Pancreas (tissue), 10 donors: ENCODE measurements at places on chromosomes 4 and X.

DNA sequence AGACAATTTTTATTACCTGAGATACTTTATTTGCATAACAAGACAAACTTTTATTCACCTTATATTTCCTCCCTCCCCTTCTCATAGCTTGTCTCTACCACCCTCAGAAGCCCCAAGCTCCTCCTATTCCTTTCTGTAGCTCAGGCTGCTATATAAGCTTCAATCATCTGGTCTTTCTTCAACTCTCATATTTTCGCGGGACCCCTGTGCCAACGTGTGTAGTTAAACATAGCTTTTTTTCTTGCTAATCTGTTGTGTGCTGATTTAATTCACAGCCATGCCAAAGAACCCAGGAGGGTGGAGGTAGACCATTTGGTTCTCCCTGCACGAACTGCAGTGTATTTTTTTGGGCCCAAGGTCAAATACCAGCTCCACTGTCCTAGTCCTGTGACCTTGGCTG is 21.1 kb upstream of the CD38 start:
- no peak for DNase-seq

- peak; percentile 93 for DNase-seq
Measured at GRCh38 chrX:120629667-120630537, at the start of gene C1GALT1C1. TSS of gene C1GALT1C1 (minus strand) at chrX:120630054. CDS start at chrX:120627166, 2,888 bp downstream.

- DNase-seq, result no peak
Measured at GRCh38 chrX:137052643-137053235, 18.9 kb upstream of the GPR101 start.

- DNase-seq, result no peak
Measured at GRCh38 chr4:155819066-155819465, 47.0 kb downstream of the ASIC5 start.

DNA sequence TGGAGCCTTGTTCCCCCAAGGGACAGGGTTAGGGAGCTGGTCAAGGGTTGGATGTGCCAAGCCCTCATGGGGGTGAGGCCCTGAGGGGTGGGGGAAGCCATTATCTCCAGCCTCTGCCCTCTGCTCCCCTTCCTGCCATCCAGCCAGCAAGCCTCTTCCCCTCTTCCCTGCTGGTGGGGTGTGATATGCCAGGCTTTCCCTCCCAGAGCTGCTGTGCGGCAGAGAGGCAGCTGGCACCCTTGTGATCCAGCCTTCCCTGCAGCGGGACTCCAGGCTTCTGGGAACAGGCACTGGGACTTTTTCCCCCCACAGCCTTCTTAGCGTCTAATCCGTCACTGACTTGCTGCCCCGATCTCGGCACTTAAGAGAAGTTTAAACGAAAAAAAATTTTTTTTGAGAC is 6.3 kb downstream of the SSR4 start:
- no peak for DNase-seq

DNA sequence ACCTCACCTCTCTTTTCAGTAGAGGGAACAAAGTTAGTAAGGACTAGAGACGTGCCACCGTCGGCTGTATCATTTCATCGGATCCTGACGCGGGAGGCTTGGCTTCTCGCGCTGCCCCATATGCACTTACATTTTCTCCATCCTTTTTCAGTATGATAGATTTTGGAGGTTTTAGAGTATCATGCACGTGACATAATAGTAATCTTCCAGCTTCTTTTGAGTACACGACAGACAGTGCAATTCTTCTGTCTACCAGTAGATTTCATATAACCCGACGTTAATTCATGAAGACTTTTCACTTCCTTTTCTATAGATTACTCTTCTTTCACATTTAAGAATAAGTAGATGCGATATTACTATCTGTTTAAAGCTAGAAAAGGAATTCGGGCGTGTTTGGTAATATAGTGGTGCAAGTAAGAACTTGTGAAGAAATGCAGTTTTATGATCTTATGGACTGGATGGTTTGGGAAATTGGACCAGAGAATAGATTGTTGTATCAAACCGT is 1.0 kb downstream of the CDS1 start:
- DNase-seq, result no peak

DNA sequence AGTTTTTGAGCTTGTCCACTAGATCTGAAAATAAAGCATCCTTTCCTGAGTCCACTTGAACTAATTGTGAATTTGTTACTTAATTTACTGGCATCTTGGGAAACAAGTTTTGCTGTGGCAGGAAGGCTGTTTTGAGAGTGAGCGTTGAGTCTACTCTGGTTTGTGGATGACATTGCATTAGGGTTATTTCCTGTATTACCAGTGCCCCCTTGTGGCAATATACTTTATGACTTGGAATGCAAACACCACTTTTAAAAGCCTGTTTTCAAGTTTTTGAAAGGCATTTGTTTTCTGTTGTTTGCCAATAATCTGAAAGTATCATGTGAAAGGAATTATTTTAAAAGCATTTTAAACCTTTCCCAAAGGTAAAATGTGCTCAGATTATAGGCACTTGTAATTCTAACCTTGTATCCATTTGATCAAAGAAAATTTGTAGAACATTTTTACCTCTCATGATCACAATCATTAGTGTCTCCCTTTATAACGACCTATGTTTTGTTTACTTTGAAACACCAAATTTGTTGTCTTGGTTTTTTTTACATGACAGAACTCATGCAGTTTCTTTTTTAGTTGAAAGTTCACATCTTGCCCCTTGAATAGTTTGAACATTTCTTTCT is 18.0 kb upstream of the CYP2U1 start:
- no peak for DNase-seq

DNA sequence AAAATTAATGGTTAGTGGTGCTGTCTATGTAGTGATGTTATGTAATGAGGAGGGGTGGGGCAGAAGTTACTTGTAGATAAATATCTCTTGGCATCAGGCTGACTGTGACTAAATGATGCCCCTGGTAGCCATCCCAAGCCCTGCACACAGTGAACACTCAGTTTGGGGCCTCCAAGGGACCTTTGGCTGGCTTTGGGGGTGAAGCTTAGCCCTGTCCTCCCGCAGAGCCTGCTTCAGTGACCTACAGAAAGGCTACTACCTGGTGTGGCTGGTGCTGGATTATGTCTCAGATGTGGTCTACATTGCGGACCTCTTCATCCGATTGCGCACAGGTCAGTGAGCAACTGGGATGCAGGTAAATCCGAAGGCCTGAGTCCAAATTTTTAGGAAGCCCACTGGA is 7.8 kb downstream of the CNGA2 start:
- DNase-seq, result no peak

DNA sequence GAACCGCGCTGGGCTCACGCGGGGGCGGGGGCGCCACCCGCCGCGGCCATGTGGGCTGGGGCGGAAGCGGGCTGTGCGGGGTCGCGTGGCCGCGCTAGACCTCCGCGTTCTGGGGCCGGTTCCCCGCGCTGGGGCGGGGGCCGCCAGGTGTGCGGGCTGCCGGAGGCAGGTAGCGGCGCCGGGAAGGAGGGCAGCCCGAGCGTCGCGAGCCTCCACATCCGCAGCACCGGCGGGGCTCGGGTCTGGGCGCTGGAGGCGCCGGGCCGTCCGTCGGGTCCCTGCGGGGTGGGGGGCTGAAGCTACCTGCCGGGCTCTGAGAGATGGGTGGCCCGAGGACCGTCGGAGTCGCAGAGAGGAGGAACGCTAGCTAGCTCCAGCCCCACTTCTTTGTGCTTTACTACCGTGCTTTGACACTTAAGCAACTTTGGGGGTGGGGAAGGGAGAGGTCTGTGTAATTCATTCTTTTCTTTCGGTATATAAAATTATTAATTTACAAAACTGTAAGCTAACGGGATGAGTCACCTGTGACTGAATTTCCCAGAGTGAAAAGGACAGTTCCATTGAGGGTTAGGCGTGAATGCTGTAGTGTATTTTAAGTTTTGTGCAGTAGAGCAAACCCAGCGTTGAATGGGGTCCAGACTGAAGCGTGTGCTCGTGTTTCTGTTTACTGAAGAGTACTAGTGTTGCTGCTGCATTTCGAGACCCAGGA is 689 bp downstream of the METAP1 start:
- DNase-seq, result no peak

GRCh38 chr4:169791062-169791461 is 33.3 kb upstream of the HPF1 start:
- no peak for DNase-seq

DNA sequence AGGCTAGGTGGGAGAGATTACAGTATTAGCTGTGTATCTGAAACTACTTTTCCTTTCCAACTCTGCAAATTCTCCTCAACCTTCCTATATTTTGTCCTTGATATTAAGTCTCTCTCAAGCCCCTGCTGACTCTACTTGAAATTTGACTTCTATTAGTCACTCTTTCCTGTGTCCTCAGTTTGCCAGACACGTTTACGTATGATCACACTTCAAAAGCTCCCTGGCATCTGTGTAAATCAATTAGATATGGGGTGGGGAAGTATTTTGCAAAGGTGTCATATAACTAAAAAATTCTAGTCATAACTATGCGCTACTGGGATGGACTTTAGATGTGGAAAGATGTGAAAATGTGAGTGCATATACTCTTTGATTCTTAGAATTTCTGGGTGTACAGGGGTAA is 67.4 kb upstream of the ARHGAP24 start:
- no peak for DNase-seq

DNA sequence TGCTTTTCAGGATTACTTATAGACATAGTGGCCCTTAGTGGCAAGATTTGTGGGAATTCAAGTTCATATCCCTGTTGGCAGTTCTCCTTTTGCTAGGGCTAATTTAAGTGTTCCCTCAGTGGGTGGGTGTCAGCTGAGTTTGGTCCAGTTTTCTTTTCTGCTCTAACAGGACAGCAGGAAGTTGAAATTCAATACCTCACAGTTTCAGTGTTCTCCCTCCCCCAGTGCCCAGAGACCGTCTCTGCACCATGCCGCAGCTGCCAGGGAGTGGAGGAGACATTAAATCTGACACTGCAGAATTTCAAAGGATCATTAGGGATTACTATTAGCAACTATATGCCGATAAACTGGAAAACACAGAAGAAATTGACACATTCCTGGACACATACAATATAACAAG is 50.7 kb downstream of the UBE2NL start:
- no peak for DNase-seq

DNA sequence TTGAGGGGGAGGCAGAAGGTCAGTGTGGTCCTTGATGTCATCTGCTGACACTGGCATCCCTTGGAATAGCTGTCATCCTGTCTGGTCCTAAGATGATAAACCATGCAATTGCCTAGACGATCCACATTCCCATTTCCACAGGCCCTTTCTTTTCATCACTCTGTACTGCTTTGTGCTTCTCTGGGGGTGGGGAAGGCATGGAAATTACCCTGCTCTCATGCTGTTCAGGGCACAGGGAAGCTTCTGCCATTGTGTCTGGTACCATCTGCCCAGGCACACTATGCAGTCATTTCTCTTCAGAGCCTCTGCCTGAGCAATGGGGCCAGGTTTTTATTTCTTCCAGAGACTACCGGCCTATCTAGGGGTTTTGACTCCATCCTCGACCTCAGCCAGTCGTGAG is 49.7 kb upstream of the ELOVL6 start:
- DNase-seq, result no peak

- DNase-seq, result no peak
Measured at GRCh38 chr4:138184886-138185285, 57.3 kb downstream of the SLC7A11 start.

DNA sequence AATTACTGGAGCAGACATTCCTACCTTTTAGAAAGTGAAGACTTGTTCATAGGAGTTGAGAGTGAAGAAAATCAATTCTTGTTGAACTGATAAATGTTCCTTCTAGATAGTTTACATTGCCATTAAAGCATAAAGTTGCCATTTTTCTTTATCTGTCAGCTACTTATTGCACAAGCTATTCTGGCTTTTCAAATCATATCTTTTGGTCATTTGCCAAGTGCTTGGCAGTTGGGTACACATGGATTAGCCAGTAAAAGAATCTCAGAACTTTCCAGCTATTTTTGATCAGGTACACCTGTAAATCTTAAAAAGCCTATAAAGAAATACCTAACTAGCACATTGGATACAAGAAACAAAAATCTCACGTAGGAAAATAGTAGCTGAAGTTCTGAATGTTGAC is 56.4 kb upstream of the PNPLA4 start:
- no peak for DNase-seq

DNA sequence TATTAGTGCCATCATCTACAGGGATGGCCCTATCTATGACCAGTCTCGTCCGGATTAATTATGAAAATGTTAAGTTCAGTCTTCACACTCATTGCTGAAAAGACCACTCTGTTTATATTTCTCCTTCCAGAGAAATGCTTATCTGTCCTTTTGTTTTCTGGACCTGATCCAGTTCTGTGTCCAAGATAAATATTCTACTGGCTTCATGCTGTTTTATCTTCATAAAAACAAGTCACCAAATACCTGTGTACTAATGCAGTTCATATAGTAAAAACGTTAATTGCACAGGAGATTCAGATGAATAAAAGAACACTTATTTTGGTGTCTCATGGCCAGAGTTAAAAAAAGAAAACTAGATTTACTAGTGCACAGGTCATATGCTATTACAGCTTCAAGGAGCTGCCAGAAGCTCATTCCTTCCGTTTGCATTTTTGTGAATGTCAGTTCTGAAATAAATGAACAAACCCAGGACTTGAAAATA is 17.3 kb downstream of the FNIP2 start:
- DNase-seq, result no peak

DNA sequence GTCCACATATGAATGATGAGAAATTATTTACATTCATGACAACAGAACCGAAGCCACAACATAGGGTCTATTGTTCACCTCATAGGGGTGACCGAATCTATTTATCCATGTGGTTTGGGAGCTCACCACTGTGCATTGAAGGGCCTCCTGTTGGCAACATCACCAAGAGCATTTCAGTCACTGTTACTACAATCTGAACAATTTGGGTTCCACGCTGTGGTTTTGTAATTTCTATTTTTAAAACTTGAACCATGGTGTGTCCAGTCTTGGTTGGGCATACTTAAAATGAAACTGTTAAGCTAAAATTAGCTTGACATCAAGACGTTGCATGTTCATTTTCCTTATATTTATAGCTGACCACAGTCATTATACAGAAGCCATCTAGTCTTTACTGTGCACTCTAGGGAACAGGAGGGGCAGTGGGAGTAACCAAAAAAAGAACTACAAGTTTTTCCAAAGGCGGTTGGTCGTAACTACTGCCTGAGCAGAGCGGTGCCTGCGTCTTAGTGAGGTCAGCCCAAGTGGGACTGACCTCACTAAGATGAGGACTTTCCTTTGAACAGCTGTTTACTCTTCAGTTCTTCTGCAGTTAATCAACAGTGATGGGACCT is 192.1 kb downstream of the SPRY1 start:
- no peak for DNase-seq

- DNase-seq, result no peak
Measured at GRCh38 chr4:159600061-159600460, 497.2 kb downstream of the RAPGEF2 start.

DNA sequence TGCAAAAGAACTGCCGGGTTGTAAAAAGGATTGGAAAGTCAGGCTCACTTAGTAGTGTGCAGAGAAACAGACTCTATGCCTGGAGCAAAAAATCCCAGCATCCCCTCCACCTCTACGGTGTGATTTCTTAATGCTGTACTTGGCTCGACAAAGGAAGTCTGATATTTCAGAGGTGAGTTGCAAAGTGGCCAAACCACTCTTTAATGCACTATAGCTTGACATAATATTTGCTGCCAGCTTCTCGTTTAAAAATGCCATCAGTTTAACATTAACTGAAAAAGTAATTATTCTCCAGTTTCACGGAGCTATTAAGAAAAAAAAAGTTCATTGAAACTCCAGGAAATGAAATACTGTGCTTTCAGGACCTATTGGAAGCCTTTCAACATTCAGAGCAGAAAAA is 448.3 kb upstream of the ZFP42 start:
- DNase-seq, result no peak

- peak; percentile 73 for DNase-seq
Measured at GRCh38 chr4:139665690-139666529, at the start of gene MGST2. TSS of gene MGST2 (plus strand) at chr4:139665819. CDS start at chr4:139666020, 201 bp downstream.
